ENCODE measurements at places on chromosomes 4 and X.

GRCh38 chr4:186761393-186761792, 37.7 kb upstream of the FAT1 start:
- DNase-seq: no peak

- no peak for DNase-seq
Measured at GRCh38 chr4:120636120-120636630, 286.4 kb downstream of the PRDM5 start.

DNA sequence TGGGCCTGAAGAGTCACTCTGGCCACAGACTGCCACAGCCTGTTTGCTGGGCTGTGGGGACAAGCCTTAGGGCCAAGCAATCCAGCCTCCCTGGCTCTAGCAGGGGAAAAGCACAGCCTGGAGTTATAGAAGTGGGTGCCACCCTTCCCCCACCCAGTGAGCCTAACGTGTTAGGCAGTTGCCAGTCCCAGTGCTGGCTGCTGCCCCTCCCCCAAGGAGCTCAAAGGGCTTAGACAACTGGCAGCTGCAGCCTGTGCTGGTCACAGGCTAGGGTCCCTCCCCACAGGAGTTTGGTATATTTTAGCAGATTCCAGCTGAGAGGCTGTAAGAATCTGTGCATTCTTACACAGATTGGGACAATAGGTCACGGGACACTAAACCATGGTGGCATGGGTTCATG, 370.3 kb upstream of the FGF16 start:
- DNase-seq: no peak

DNA sequence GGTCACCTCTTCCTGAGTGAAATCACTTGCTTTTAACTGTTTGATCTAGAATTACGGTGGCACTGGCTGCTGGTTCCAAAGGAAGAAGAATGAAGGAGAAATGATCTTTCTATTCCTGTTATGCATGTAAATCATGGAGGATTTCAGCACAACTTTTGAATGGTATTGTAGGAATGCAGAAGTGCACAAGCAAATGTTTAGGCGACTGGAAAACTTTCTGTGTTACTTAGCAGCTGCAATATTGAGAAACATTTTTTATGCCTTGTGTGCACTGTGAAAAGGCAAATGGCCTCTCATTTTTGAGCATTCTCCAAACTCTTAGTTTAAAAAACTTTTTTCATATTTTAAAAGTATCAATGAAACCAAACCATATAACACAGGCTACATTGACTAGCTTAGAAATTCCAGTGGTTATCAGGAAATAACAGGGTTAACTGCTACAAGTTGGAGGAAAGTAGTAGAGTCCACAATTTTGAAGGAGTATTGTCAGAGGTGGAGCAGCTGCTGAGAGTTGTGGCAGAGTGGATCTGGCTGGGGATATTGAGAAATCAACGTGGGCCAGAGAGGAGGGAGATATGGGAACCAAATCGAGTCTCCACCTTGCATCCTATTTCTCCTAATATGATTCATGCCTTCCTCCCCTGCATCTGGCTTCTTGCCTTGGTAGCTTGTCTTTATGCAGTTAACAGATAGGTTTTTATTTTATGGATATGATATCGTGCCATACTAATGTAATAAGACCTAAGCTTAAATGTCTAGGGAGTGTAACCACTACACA, 32.0 kb upstream of the FHL1 start:
- DNase-seq: no peak

- no peak for DNase-seq
Measured at GRCh38 chrX:11239230-11239629, 54.0 kb upstream of the AMELX start.

DNA sequence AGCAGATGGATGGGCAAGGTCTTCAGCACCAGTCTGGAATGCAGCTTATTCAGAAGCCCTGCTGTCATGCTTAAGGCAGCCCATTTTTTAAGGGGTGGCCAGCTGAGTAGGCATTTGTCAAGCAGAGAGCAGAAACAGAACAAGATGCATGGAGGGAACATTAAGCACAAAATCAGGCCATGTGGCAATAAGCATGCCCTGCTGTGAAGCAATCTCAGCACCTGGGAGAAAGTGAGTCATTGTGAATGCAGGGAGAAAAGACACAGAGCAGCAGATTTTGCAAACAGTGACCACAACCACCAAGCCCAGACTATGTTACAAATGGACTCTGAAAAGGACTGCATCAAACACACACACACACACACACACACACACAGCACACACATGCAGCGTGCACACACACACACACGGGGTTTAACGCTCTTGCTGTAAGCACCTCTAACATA, 94.1 kb upstream of the GALNT7 start:
- no peak for DNase-seq

DNA sequence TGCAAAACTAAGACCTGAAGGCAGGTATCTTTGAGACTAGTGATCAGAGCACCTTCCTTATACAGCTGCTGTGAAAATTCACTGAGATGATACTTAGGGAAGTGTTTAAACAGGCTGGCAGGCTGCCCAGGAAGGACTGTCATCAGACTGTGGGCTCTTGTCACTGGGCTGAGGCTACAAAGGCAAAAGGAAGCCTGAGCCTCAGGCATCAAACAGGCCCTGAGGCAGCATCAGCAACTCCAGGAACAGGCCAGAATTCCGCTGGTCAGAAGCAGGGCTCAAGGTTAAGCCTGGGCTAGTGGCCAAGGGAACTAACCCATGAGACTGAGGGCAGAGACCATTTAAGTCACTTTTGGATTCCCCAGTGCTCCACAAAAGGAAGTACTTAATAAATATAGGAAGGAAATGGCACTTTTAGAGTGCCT, 12.8 kb downstream of the PJA1 start:
- DNase-seq: no peak

- DNase-seq: peak; percentile 4
Measured at GRCh38 chrX:44012484-44013096, 39.4 kb upstream of the NDP start.

- DNase-seq: no peak
Measured at GRCh38 chr4:157918036-157918832, 254.6 kb downstream of the GASK1B start.

DNA sequence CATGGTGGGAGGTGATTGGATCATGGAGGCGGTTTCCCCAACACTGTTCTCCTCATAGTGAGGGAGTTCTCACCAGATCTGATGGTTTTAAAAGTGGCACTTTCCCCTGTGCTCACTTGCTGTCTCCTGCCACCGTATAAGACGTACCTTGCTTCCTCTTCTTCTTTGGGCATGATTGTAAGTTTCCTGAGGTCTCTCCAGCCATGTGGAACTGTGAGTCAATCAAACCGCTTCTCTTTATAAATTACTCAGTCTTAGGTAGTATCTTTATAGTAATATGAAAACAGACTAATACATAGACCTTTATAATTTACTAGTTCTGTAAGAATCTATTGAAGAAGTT, 82.5 kb upstream of the PITX2 start:
- DNase-seq: no peak

DNA sequence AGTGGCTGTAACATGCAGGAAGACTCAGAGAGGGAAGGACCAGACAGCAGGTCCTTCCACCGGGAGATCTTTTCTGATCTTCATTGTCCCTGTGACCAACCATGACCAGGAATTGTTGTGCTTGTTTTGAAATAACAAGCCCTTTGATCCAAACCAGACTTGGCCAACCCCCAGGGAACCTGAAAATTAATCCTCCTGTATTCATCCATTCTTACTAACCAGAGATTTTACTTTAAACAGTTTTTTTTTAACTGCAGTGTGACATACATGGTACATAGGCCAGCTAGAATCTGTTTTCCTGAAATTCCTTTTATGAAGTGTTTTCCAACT, 4.0 kb downstream of the WFS1 start:
- no peak for DNase-seq

- DNase-seq: no peak
Measured at GRCh38 chr4:26807330-26807729, 53.3 kb upstream of the STIM2 start.

- DNase-seq: no peak
Measured at GRCh38 chr4:56692576-56692975, 11.5 kb upstream of the HOPX start.

DNA sequence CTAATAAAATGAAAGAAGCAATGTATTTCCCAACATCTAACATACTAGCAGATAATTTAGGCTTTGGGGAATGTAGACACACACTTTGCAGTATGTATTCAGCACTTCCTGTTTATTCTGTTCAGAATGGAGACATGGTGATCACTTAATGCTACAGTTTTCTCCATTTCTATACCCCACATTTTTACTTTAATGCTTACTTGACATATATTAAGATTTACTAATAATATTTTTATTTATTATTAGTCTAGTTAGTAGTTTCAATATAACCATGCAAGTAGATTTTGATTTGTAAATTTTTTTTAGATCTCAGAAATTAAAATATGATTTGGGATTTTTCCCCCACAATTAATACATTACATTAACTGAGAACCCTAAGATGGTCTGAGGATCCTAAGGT, 98.4 kb downstream of the PRSS12 start:
- no peak for DNase-seq

GRCh38 chr4:165600959-165601683, 222.3 kb downstream of the CPE start:
- DNase-seq: no peak

GRCh38 chr4:186651181-186651603, 72.5 kb downstream of the FAT1 start:
- DNase-seq: no peak

DNA sequence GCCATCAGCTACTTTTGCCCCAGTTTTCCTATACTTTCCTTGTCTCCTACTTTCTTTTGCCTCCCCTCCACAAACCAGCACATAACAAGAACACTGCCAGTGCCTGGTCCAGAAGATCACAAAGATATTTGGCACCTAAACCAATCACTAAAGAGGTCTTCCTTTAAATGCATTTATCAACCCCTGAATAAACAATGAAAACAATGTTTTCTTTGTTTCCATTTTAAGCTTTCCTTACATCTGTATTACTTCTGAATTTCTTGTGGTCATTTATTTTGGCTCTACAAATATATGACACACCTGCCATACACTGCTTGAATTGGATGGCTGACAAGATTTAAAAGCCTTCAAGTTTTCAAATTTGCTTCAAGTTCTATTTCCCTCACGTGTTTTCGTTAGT, 43.9 kb downstream of the MBNL3 start:
- DNase-seq: no peak

DNA sequence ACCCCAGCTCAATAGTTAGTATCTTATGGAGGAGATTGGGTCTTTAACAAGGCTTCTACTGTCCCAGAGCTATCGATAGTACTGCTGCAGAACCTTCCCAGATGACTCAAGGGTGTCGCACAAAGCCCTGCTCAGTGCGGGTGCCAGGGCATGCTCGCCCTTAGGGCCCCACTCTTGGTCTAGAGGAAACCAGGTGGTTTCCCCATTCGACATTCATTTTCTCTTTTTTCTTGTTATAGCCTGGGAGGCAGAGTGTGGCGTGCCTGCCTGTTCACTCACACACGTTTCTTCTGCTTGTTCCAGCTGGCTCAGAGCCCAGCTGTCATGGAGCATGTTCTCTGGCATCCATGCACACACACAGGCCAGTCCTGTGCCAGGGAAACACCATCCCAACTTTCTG, 144.5 kb downstream of the SMIM20 start:
- DNase-seq: no peak

DNA sequence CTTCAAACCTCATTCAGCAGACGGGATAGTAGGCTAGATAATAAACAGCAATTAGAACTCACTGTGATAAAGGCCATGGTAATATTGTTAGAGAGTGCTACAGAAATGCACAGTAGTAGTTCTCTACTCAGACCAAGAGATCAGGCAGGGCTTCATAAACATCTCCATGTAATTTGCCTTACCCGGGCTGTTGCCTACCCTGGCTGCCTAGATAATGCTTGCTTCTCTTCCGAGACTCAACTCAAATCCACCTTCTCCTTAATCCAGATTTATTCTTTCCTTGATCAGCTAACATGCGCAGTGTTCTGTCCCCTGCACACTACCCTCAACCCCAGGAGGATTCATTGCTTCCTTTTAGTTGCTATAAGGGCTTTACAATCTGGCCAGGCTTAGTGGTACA, 21.8 kb downstream of the ANK2 start:
- DNase-seq: no peak

GRCh38 chrX:150268839-150269355, 94.2 kb upstream of the MAMLD1 start:
- DNase-seq: no peak

DNA sequence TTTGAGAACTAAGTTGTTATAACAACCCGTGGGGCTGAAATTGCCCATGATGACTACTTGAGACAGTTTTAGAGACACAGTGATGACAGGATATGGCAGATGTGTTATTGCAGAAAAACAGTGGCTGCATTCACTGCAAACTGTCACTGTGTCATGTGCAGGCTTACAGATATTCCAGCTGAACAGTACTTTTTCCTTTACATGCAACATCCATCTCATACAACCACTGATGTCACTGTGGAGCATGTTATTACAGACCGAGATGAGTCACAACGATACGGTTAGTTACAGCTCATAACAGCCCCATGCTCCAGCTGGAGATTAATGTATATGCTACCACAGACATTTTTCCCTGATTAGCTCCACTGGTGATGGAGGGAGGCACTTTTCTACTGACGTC, 207.4 kb downstream of the TMA16 start:
- DNase-seq: no peak

DNA sequence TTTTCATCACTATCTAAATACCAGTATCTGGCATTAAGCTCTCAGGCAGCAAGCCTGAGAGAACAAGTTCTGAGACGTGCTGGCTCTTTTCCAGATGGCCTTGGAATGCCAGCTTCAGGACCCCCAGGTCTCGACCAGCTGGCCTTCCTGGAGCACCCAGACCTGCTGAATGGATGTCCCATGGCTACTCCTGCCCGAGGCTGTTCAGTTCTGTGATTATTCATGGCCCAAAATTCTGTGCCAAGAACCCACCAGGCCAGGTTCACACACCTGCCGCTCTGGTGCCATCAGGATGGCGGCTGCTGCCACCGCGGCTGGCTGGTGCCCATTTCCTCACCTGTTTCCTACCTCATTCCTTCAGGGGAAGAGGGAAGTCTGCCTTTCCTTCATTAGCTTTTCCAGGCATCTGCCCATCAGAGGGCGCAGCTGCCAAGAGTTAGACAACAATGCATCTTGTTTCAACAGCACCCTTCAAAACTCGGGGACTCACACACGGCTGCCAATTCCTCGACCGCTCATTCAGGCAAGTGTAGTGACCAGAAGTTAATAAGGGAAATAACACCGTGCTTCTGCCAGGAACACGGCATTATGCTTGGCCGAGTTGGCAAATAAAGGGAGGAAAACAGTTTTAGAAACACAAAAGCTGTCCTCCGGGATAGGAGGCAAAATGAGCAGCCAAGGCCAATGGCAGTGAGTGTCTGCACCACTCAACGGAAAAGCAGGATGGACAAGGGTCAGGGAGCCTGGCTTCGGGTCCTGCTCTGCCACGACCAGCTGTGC, 173.8 kb downstream of the NSUN7 start:
- DNase-seq: no peak

DNA sequence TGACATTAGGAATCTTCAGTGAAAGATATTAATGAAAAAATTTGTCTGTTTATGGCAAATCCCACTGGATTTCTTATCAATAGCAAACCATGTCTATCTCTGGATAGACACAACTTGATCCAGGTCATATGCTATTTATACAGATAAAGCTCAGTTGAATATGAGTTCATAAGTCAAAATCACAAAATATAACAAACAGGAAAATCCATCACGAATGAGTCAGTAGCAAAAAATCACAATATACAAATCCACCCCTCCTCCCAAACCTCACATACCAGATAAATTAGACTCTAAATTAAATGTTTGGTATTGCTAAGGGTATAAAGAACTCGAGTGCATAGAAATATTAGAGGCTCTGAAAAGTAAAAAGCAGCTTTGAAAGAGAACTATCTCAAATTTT, 420.5 kb downstream of the TLL1 start:
- DNase-seq: no peak
